CD4-positive, alpha-beta T cell treated with Interleukin-1 beta for 1 hour (primary cell): ENCODE measurements at places on chromosomes 12 and 14.

- DNase-seq: no peak
Observed at GRCh38 chr14:36755756-36756155, 94.1 kb downstream of the PAX9 start.

- no peak for DNase-seq
Observed at GRCh38 chr14:59321626-59321949, 133.1 kb downstream of the DAAM1 start.

- no peak for DNase-seq
Observed at GRCh38 chr12:70706611-70707010, 69.4 kb upstream of the PTPRB start.

DNA sequence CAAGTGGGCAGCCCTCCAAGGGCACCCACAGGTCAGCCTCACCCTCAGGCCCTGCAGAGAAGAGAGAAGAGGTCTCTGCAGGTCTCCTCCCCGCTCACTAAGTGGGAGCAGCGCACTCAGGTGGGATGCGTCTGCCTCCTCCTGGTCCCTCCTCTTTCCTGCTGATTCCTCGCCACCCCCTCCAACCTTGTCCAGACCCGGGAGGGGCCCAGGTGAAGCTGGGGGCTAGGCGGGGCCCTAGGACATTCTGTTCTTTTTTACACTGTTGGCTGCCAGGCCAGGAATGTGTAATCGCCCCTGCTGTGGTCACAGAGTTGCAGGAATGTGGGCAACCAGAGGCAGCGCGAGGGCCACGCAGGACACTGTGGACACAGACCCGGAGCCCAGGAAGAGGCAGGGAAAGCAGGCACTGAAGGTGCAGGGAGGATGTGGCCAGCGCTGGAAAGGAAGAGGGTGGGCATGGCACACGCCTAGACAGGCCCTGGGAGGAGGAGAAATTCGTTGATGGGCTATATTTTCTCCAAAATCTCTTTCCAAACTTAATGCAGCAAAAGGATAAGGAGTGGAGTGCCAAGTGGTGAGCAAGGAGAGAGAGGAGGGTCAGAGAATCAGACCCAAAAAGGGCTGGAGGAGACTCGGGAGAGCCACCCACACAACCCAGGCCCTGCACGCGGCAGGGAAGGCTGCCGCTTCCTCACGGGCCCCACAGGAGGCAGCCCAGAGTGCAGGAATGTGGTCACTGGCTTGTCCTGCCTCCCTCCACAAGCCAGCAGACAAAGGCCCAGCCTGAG, 911 bp upstream of the SCNN1A start:
- no peak for DNase-seq
